ENCODE measurements at places on chromosomes 16 and 17.

GRCh38 chr16:66255647-66256046 is 110.8 kb upstream of the CDH5 start:
- DNase-seq = no peak

GRCh38 chr17:5050278-5050677 is 15.1 kb upstream of the SLC52A1 start:
- no peak for DNase-seq

DNA sequence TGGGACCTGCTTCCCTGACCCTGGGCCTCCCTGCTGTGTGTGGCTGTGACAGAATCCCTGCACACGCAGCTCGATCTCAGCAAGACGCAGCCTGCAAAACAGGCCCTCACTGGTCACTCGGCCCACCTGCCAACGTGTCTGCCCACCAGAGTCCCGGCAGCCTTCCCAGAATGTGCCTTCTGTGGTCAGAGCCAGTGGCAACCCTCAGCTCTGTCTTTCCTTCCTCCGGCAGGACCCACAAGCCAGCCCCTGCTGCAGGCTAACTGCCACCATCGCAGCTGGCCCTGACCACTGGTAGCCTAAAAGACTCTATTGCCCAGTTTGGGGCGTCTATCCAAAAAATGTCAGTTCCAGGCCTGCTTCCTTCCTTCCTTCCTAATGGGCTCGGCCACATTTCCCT is 83.2 kb downstream of the LITAF start:
- no peak for DNase-seq

- DNase-seq = no peak
Observed at GRCh38 chr17:60535382-60536279, 9.6 kb upstream of the APPBP2 start.

GRCh38 chr17:8855477-8856204 is 11.8 kb downstream of the PIK3R6 start:
- no peak for DNase-seq

DNA sequence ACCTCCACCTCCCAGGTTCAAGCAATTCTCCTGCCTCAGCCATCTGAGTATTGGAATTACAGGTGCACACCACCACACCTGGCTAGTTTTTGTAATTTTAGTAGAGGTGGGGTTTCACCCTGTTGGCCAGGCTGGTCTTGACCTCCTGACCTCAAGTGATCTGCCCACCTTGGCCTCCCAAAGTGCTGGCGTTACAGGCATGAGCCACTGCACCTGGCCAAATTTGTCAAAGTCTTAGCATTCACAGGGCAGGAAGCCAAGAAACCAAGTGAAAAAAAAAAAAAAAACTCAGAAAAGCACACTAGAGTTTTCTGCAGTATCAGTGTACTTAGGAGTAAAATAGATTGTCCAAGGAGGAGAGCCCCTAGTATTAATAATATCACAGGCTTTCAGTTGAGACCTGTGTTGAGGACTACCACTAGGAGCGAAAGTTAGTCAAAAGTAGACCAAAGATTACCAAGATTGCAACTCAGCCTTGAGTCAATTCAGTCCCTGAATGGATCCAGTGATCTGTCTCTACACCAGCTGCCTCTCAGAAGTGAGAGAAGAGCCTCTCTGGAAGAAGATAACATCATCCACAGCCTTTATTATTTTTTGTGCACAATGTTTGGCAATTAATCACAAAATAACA is 159.7 kb downstream of the CEP112 start:
- DNase-seq = no peak

DNA sequence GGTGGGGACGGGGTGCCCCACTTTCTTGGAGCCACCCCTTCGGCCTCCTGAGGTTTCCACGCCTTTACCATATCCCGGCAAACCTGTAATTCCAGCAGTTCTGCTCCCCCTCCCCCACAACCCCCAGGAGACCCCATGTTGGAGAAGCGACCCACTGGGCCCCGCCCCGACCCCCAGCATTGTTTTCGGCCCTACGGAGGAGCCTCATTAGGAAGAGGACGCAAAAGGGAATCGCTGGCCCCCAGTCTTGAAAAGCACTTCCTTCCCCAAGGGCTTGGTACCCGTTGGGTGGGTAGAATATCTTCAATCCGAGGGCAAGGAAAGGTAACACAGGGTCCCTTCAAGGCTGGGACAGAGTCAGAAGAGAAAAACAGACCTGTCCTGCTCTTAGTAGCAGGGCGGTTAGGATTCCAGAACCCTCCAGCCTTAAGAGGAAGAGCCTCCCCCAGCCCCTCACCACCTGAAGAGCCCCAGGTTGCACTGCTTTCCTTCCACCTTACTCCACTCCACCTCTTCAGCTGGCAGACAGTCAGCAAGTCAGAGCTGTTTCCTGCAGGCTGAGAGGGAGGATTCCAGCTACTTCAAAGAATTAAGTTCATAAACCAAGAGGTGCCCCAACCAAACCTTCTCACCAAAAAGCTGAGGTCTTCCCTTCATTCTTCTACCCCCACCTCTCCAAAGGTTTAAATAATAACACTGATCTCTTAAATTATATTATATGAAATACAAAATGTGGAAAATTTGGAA is 803 bp upstream of the TLCD2 start:
- no peak for DNase-seq

- DNase-seq = no peak
Observed at GRCh38 chr16:52411011-52411410, 135.9 kb downstream of the TOX3 start.

GRCh38 chr17:17165666-17166308 is 40.3 kb downstream of the PLD6 start:
- no peak for DNase-seq

DNA sequence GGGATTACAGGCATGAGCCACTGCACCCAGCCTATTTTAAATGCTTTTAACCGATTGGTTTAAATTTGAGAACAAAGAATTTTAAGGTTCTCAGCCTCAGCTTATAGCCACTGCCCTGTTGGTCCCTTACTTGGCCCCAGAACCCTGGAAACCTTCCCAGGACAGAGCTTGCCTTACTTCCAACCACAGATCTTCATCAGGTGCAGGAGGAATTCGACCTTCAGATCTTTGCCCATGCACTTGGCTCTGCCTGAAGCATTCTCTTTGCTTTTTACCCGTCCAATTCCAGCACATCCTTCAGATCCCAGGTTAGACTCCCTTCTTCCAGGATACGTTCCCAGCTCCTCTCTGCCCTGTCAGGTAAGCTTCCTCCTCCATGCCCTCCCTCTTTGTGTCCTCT is 27.7 kb downstream of the CHD9 start:
- no peak for DNase-seq

DNA sequence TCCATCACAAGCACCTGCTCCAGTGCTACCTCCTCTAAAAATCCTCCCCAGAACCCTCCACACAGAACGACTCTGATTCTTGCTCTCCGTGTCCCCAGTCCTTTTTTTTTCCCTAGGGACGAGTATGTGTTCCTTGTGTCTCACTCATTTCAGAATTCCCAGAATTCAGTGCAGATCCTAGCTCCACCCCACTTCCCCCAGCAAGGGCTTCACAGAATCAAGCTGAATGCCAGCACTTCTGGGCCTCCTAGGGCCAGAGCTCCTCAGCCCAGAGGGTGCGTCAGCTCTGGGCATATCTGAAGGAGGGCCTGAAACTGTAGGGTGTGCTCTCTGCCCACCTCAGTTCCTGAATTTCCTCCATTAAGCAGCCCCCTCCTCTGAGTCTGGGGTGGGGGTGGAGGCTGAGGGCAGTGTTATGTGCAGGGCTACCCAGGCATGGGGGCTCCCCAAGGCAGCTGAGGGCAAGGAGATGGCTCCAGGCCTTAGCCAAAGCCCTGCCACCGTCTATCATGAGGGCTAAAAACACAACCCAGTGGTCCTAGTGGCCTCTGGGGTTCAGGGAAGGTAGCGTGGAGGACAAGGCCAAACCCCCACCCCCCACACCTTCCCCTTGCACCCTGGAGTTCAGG is 6.5 kb downstream of the UNC119 start:
- DNase-seq = no peak

DNA sequence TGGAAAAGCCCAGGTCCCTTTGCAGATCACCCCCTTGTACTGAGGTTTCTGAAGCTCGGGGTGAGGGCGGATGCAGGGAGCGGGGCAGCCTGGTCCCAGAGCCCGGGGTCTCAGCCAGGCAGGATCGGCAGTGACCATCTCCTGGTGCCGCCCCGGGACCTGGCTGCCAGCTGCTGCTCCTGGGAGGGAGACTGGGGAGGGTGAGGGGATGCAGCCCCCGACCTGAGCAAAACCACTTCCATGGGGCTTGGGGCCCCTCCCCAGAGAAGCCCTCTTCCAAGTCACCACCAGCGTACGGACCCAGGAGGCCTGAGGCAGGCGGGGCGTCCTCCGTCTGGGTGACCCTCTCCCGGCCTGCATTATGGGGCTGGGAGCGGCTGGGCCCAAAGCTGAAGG is 14.8 kb downstream of the CD7 start:
- no peak for DNase-seq

GRCh38 chr16:67447508-67448076 is 16.7 kb downstream of the HSD11B2 start:
- peak; percentile 88 for DNase-seq

GRCh38 chr16:72241930-72242329 is 70.0 kb upstream of the PMFBP1 start:
- DNase-seq = peak; percentile 62

- no peak for DNase-seq
Observed at GRCh38 chr17:39640591-39641031, 3.7 kb downstream of the STARD3 start.

DNA sequence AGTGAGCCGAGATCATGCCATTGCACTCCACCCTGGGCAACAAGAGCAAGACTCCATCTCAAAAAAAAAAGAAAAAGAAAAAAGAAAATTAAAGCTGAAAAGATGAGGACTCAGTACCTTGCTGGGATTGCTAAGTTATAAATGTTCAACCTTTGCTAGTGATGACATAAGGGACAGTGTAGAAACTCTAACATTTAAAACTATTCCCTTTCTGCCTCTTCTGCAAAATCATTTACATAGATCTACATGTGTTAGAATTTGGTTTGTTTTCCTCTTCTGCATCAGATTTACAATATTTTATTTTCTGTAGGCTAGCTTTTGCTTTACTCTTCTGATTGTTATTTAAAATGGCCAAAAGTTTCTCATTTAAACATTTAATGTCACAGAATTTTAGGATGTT is 49.5 kb upstream of the HAS3 start:
- DNase-seq = no peak

DNA sequence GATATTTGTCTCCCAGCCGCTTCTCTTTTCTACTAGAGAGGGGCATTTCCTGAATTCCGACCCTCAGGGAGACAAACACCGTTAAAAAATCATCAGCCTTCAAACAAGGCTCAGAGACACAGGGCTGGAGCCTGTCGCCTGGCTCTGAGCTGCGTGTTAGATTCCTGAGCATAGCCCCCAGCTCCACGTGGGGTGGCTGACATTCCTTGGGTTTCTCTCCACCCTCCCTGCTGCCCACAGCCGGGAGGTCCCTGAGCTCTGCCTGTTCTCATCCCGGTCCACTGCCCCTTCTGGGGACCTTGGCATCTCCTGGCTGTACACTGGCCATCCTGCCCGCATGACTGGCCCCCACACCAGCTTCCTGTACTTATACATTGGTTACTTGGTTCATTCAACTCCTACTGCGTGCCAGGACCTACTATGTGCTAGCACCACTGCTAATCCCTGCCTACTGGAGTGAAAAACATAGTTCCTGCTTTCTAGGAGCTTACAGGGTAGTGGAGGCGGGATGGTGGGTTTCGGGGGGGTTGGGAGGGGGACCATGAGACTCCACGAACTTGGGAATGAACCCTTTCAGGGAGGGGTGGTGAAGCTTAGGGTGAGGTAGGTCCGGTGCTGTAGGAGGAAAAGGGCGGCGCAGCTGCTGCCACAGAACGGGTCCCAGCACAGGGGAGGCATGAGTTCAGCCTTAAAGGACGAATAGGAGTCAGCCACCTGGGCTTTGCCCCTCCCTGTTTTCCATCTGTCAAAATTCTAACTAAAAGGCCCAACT is 52.1 kb upstream of the TMEM132E start:
- DNase-seq = no peak

Measured in hematopoietic multipotent progenitor cell treated with erythropoietin and hydrocortisone succinate and interleukin-3 and kit ligand, for 6 days (in vitro differentiated cells).